ENCODE measurements at places on chromosomes 1 and 21. TPM values are rescaled to one million over a fixed set of nuclear protein-coding genes. Genes with fewer than 3 reads are reported as not detected.

Gene FCRL2
- not detected for total RNA-seq

Gene DENND2C
- 1.5 TPM for total RNA-seq

Gene PAX7
- total RNA-seq: not detected

Gene ZNF683
- not detected for total RNA-seq

Gene THBS3
- total RNA-seq: 52.9 TPM

Gene SEC16B
- total RNA-seq: 1.2 TPM

Gene KCNQ4
- 0.20 TPM for total RNA-seq

Gene PLPPR4
- total RNA-seq: under 0.01 TPM

Gene CSRP1
- 253 TPM for total RNA-seq

Gene KCNJ6
- 0.05 TPM for total RNA-seq

Gene CRNN
- total RNA-seq: not detected

Gene PDPN
- total RNA-seq: 0.87 TPM

GRCh38 chr21:34091607-34092006 lies 18.2 kb downstream of the MRPS6 start:
- DNase-seq: peak; percentile 29

GRCh38 chr21:41631564-41632461 lies 123.9 kb upstream of the TMPRSS2 start:
- peak; percentile 70 for DNase-seq

DNA sequence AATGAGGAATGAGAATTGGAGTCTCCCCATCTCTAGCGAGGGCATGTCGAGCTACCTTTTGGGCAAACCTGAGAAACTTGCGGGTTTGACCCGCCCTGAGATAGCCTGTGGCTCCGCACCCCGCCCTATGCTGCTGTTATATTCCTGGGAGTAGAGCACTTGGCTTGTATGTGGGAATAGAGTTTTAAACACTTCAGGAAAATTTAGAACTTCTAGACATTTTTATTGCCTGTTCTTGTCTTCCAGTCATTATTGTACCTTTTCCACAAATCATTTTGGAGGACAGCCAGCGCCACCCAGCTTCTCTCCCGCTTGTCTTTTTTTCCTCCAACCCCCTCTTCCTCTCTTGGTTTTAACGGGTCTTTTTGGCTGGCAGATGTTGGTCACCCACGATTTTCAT lies 738 bp downstream of the GNPAT start:
- no peak for DNase-seq

DNA sequence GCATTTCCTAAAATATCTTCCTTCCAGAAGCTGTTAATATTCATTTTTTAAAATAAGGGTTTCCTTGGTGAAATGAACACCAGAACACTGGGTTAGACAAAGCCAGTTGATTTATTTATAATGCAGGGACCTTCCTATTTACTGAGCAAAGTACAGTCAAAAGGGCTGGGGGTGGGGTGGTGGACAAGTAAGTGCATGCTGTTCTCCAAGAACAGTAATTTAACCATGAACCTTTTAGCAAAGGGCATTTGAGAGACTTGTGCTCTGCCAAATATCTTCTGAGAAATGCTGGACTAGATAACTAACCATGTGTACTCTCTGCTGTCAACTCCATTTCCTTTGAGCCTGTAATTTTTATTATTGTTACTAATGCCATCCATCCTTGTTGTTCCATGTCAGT lies 100.2 kb downstream of the OMA1 start:
- peak; percentile 21 for DNase-seq

DNA sequence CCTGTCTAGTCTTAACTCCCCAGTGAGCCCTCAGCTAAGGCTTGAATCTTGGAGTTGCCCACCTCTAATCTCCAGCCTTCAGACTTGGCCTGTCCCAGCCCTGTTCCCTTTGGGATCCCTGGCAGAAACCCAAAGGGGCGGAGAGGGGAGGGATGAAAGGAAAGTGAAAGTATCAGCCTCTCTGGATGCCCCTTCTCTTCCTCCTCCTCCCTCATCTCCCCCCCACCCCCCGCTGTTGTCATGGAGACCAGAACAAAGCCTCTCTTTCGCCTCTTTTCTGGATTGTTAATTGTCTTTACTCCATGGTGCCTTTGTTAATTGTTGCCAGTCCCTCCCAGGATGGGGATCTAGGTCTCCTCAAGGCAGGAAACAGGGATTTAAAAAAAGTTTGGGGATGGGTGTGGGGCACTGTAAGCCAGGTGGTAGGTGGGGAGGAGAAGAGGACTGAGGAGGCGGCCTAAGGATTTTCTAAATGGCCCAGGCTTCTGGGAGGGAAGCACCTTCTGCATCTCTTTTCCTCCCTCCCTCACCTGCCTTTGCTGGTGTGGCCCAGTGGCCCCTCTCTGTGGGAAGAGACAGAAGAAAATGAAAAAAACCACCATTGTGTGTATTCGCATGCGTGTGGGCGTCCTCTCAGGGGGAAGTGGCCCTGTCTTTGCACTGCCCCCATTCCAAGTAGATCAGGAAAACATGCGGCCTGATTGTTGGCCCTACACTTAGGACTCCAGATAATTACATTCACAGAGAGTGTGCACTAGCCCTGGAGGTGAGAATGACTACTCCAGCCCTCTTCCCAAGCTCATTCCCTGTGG lies 7.5 kb upstream of the SOX13 start:
- DNase-seq: no peak

GRCh38 chr1:101907264-101907663 lies 89.5 kb downstream of the OLFM3 start:
- no peak for DNase-seq

- no peak for DNase-seq
Measured at GRCh38 chr1:37995751-37996345, 6.0 kb upstream of the SF3A3 start.

DNA sequence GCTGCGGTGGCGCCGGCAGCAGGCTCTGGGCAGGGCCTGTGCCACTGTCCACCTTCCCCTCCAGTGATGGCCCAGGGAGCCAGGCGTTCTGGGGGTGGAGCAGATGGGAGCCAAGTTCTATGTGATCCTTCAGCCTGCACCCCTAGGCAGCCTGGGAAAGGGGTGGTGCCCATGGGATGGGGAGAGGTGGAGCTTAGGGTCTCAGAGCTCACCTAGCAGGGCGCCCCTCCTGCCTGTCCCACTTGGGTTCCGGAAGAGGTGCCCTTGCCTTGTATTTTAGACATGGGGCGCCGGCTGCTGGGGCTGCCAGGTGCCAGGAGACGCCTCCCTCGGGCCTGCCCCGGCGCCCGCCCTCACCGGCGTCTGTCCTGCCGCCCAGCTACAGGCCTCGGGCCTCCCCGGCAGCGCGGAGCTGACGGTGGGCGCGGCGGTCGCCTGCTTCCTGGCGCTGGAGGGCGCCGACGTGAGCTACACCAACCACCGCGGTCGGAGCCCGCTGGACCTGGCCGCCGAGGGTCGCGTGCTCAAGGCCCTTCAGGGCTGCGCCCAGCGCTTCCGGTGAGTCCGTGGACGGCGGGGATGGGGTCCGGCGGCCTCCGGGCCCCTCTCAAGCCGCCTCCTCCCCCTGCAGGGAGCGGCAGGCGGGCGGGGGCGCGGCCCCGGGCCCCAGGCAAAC lies 3.1 kb upstream of the MMP23B start:
- DNase-seq: no peak

- peak; percentile 57 for DNase-seq
Measured at GRCh38 chr21:14968029-14968428, 96.8 kb downstream of the NRIP1 start.

GRCh38 chr1:215476541-215476940 lies 90.6 kb upstream of the KCTD3 start:
- DNase-seq: no peak

GRCh38 chr1:212858461-212859265 lies 588 bp downstream of the FLVCR1 start:
- peak; percentile 17 for DNase-seq

- DNase-seq: peak; percentile 68
Measured at GRCh38 chr1:150548632-150549495, at the start of gene ADAMTSL4. ADAMTSL4 (plus strand) TSS chr1:150549408; CDS start chr1:150552289, 2,881 bp downstream.

DNA sequence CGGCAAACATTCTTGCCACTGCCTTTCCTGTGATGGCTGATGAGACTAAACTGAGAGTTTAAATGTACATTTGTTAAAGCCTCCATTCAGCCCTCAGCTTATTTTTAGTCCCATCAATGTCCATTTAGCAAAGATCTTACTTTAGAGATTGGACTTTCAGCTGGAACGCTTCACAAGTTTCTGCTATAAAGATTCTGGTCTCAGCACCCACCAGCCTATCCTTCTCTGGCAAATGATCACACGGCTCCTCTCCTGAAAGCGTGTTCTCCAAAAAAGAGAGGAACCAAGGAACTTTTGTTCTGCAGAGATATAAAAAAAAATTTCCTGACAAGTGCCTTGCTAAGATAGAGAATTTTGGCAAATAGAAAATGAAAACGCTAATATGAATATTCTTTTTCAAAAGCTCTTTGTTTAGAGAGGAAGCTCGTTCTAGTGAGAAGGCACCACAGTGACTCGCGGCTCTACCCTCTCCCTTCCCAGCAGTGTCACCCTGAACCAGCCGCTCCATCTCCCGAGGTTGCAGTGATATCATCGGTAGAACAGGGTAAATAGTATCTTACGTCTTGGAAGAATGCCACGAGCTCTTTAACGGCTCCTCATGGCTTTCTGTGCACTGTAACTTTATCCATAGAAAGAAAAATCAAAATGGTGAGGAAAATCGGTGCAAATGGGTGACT lies 200.2 kb downstream of the APP start:
- no peak for DNase-seq

GRCh38 chr1:182166750-182167149 lies 105.2 kb upstream of the ZNF648 start:
- DNase-seq: no peak

GRCh38 chr21:22791986-22792560 lies 1793.9 kb downstream of the NCAM2 start:
- DNase-seq: peak; percentile 6

GRCh38 chr1:20834192-20834591 lies 47.1 kb upstream of the HP1BP3 start:
- DNase-seq: no peak

- no peak for DNase-seq
Measured at GRCh38 chr1:156108664-156109241, 5.8 kb upstream of the LMNA start.

- no peak for DNase-seq
Measured at GRCh38 chr1:226825037-226825745, 45.2 kb upstream of the PSEN2 start.

DNA sequence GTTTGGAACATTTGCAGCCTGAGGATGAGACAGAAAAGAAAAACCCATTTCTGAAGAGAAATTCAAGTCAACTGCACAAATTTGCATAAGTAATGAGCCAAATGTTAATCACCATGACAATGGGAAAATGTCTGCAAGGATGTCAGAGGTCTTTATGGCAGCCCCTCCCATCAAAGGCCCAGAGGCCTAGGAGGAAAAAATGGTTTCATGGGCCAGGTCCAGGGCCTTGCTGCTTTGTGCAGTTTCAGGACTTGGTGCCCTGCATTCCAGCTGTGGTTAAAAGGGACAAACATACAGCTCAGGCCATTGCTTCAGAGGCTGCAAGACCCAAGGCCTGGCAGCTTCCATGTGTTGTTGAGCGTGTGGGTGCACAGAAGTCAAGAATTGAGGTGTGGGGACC lies 13.4 kb downstream of the RBM11 start:
- no peak for DNase-seq

GRCh38 chr1:163412221-163412620 lies 90.5 kb downstream of the NUF2 start:
- DNase-seq: no peak
